Fibroblast of skin of left quadriceps (primary cell): ENCODE measurements at places on chromosomes 16 and 17.

- DNase-seq = no peak
Observed at GRCh38 chr16:22373662-22374310, 633 bp downstream of the CDR2 start.

DNA sequence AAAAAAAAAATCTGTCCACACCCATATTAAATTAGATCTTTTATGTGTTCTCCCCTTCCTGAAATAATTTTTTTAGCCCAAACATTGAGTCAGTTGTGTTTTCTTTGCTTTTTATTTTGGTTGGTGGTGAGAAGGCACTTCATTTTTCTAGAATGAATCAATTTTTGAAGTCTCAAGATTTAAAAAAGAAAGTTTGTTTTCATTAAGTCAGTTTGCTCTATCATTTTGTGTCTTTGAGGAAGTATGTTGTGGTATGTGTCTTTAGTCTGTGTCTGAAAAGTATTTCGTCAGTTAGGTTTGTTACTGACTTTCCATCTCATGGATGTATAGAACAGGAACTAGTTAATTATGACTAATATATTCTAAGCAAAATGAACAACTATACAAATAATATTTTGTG lies 3.8 kb downstream of the IGF2BP1 start:
- no peak for DNase-seq

DNA sequence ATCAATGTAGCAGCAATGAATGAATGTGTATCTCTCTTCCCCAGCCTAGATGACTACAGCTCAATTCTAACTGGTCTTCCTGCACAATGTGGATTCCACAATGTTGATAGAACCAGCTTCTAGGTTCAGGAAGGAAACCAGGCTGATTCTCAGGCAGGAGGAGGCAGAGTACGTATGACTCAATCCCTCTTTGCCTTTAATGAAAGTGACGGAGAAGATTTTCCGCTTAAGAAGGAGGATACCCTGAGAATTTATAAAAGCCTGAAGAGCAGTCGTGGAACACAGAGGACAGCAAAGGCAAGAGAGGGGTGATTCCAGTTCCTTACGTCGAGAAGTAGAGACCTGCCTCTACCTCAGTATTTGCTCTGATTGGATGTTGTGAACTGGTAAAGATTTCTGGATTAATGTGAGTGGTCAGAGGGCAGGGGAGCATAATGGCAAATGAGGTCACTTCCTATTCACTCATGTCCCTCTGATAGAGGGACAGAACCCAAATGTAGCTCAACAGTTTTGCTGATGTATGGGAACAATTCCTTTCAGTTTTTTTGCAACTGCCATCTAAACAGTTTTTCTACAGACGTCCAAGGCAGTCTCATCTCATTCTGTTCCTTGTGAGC lies 15.0 kb upstream of the SLC16A11 start:
- DNase-seq = no peak

GRCh38 chr16:4138713-4139112 lies 22.5 kb upstream of the ADCY9 start:
- no peak for DNase-seq

DNA sequence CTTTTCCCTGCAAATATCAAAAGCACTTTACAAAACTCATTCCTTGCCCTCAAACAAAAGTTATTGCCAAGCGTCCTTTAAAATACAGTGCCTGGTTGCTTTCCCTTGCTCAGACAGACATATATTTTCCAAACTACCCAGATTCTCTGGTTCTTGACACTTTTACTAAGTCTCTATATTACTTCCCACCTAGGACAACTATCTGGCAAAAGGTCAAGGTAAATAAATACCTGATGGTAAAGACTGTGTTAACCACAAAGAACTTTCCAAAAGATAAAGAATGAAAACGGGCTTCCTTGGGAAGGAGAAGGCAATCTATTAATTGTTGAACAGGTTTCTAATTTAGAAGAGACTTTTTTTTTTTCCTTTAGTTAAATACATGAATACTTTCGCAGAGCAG lies 1.9 kb downstream of the HS3ST3A1 start:
- no peak for DNase-seq

- DNase-seq = no peak
Observed at GRCh38 chr16:72240466-72240865, 68.5 kb upstream of the PMFBP1 start.

DNA sequence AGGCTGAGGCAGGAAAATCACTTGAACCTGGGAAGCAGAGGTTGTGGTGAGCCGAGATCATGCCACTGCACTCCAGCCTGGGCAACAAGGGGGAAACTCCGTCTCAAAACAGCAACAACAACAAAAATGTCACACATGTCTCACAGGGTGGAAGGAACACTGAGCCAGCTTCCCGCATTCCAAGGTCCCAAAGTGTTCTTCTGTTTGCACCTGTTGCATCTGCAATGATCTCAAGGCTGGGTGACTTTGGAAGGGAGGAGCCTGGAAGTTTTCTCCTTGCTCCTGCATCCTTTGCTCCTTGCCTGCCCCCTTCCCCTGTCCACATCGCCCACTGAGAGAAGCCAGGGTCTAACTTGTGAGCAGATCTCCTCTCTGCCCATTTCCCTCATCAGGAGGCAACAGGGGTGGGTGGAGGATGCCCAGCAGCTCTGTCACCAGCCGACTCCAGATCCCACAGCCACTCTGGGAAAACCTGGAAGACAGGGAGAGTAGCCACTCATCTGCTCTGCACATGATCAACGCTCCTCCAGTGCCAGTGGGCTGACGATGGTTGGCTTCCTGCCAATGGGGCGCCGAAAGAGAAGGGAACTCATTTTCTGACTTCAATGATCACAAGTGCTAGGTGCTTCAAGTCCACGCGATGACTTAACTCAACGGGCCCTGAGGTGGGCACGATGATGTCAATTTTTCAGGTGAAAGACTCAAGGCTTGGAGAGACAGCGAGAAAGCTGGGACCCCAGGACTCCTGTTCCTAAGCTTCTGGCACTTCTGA lies 12.6 kb downstream of the CHST6 start:
- no peak for DNase-seq

DNA sequence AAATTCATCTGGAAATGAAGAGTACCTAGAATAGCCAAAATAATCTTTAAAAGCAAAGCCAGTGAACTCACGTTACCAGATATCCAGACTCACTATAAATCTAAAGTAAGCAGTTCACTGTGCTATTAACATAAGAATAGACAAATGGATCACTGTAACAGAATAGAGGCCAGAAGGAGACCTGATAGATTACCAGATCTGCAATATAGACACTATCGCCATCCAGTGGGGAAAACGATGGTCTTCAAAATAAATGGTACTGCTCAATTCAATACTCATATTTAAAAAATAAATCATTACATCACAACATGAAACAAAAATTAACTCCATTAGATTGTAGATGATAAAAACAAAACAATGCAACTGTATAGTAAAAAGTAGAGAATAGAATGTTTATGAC lies 158.6 kb upstream of the CDH8 start:
- no peak for DNase-seq

GRCh38 chr16:4365014-4365406 lies 6.6 kb upstream of the VASN start:
- no peak for DNase-seq

DNA sequence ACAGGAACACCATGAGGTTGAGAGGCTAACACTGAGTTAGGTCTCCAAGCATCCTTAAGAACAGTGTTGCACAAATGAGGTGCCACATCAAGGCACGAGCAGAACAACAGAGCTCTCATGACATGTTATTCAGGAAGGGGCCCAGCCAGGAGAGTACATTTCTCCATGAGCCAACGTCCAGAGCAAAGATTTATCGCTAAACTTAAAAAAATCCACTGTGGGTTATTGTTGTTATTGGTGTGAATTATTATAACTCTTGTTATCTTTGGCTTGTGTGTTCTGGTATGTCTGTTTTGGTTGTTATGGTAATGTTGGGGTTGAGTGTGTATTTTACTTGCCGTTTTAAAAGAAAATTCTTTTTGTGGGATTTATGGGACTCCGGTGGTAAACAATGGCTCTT lies 68.9 kb upstream of the MSI2 start:
- no peak for DNase-seq

DNA sequence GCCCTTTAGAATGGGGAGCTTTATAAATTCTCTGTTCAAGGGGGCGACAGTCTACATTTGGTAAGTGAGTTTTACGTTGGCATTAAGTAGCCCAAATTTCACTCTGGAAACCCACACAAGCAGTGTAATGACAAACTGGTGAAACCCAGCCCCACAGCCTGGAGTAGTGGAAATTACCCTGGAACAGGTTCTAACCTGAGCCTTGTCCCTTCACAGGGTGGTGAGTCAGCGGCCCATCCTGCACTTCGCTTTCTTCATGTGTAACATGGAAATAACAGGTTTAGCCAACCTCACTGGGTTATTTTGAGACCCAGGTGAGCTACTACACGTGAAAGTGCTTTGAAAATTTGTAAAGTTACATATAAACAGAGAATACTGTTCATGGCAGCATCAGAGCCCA lies 3.5 kb upstream of the TLCD3A start:
- DNase-seq = no peak

DNA sequence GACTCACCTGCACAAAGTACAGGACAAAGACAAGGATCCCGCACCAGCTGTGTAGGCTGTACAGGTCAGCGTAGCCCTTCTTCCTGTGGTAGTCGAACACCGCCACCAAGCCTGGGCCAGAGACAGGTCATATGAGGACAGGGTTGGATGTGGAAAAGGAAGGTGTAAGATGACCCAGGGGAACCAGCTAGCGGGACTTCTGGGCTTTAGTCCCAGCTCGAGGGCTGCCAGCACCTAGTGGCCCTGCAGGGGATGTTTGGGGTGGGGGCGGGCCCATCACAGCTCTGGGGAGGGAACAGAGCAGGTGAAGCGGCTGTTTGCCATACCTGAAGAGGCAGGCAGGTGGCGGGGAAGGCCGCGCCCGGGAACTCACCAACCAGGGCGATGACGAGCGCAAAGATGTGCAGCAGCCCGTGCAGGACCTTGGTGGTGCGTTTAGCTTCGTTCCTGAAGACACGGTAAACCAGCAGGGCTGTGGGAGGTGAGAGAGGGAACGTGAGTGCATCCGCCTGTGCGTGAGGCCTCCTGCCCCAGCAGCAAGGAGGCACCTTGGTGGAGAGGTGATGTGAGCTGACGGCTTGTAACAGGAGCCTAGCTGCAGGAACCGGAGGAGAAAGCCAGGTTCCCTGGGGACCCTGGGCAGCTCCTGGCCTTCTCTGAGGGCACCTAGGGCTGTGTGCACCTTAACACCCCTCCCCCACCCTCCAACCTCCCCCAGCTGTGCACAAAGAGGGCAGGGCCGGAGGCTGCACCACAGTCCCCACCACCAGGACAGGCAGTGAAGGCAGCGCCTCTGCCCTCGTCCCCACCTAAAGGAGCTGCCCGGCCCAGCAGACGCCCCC lies 10.2 kb downstream of the CYB561 start:
- DNase-seq = no peak

- no peak for DNase-seq
Observed at GRCh38 chr17:10357768-10358167, 15.0 kb downstream of the MYH13 start.

DNA sequence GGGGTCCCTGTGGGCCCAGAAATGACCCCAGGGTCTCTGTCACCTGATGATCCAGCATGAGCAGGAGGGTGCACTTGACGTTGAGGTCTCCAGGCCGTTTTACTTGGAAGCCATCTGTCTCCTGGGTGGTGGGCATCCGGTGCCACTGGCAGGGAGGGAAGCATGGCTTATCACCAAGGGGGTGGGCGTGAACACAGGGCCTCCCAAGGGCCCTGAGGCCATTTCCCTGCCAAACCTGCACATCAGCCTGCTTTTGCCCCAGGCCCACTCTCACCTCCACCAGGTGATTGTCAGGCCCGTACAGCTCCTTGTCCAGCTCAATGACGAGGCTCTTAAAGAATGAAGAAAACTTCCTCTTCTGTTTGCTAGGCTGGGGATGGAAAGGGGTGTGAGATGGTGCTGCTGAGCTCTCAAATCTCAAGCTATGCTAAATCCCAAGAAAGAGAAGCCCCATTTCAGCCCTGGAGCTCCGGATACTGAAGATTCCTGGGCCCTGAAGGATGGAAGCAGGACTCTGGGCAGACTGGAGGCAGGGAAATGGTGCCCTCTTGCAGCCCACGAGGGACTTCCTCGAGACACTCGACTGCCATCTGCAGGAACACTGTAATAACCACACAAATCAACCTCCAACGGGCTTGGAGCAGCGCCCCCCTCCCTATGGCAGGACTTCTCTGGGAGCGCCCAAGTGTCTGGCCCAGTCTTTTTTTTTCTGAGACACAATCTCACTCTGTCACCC lies 7.1 kb upstream of the FTSJ3 start:
- DNase-seq = peak; percentile 40
